Purkinje cell (primary cell): ENCODE measurements at places on chromosomes 12 and 14. TPM values are rescaled to one million over a fixed set of nuclear protein-coding genes. Genes with fewer than 3 reads are reported as not detected.

KMT2D gene
- polyA plus RNA-seq, result 1.0 and 2.7 TPM in 2 replicates

CTSG gene
- not detected in 2 replicates for polyA plus RNA-seq

RTN1 gene
- polyA plus RNA-seq, result 770 and 1,256 TPM in 2 replicates

ACRBP gene
- polyA plus RNA-seq, result not detected in 2 replicates

ISM2 gene
- not detected in 2 replicates for polyA plus RNA-seq

CDH24 gene
- polyA plus RNA-seq, result 0.20 TPM in 1 of 2 replicates, not detected in the other

MMP14 gene
- polyA plus RNA-seq, result 3.8 and 4.0 TPM in 2 replicates

LMO3 gene
- polyA plus RNA-seq, result 13.2 and 71.5 TPM in 2 replicates

PMCH gene
- polyA plus RNA-seq, result 0.38 and 2.1 TPM in 2 replicates

OR6C65 gene
- not detected in 2 replicates for polyA plus RNA-seq

CLEC1A gene
- 0.24 TPM in 1 of 2 replicates, not detected in the other for polyA plus RNA-seq

RND1 gene
- 1.6 and 3.0 TPM in 2 replicates for polyA plus RNA-seq

RASSF8 gene
- polyA plus RNA-seq, result 34.1 and 38.9 TPM in 2 replicates

FOXG1 gene
- 6.2 TPM in 1 of 2 replicates, not detected in the other for polyA plus RNA-seq

PPP4R3A gene
- 10.4 and 10.6 TPM in 2 replicates for polyA plus RNA-seq

SSPN gene
- 4.0 and 6.6 TPM in 2 replicates for polyA plus RNA-seq

ANG gene
- polyA plus RNA-seq, result 1.7 TPM in 1 of 2 replicates, not detected in the other

LPCAT3 gene
- polyA plus RNA-seq, result 4.4 and 5.9 TPM in 2 replicates

SLC4A8 gene
- polyA plus RNA-seq, result 41.2 and 41.7 TPM in 2 replicates

SPATA7 gene
- 10.9 and 18.8 TPM in 2 replicates for polyA plus RNA-seq

CLEC2D gene
- polyA plus RNA-seq, result 4.9 TPM in 1 of 2 replicates, not detected in the other

KRT72 gene
- polyA plus RNA-seq, result 2.1 and 5.0 TPM in 2 replicates

ARF6 gene
- polyA plus RNA-seq, result 40.9 and 41.1 TPM in 2 replicates

RERG gene
- 4.2 and 14.3 TPM in 2 replicates for polyA plus RNA-seq

FBXL14 gene
- polyA plus RNA-seq, result 6.5 and 12.8 TPM in 2 replicates

CIDEB gene
- polyA plus RNA-seq, result 3.6 TPM in 1 of 2 replicates, not detected in the other

SENP1 gene
- 1.3 and 1.5 TPM in 2 replicates for polyA plus RNA-seq

MYBPC1 gene
- polyA plus RNA-seq, result 0.36 and 0.60 TPM in 2 replicates

RD3L gene
- 3.6 and 6.3 TPM in 2 replicates for polyA plus RNA-seq

OTUB2 gene
- polyA plus RNA-seq, result 2.5 and 4.2 TPM in 2 replicates

TOMM20L gene
- polyA plus RNA-seq, result not detected in 2 replicates

RTL1 gene
- not detected in 2 replicates for polyA plus RNA-seq

EFS gene
- polyA plus RNA-seq, result 0.16 and 0.21 TPM in 2 replicates

GRIP1 gene
- polyA plus RNA-seq, result 6.8 and 7.0 TPM in 2 replicates

TAS2R8 gene
- polyA plus RNA-seq, result not detected in 2 replicates

ETFBKMT gene
- polyA plus RNA-seq, result 5.5 and 6.2 TPM in 2 replicates

SCARB1 gene
- 0.88 and 6.0 TPM in 2 replicates for polyA plus RNA-seq

KIAA0586 gene
- 11.3 and 15.4 TPM in 2 replicates for polyA plus RNA-seq

P2RX2 gene
- polyA plus RNA-seq, result not detected in 2 replicates

WDR89 gene
- polyA plus RNA-seq, result 8.9 and 12.6 TPM in 2 replicates

TBX5 gene
- not detected in 2 replicates for polyA plus RNA-seq

STAB2 gene
- not detected in 2 replicates for polyA plus RNA-seq

FGF23 gene
- polyA plus RNA-seq, result not detected in 2 replicates

CCDC77 gene
- 5.6 and 12.7 TPM in 2 replicates for polyA plus RNA-seq

TC2N gene
- 0.51 TPM in 1 of 2 replicates, not detected in the other for polyA plus RNA-seq

ABCC9 gene
- 0.04 and 0.31 TPM in 2 replicates for polyA plus RNA-seq

PRB2 gene
- not detected in 2 replicates for polyA plus RNA-seq
